Trophoblast cell (in vitro differentiated cells and primary cell): ENCODE measurements at places on chromosomes 3 and 15.

- DNase-seq: no peak
Measured at GRCh38 chr3:73894474-73895213, 269.9 kb upstream of the PDZRN3 start.

- DNase-seq: no peak
Measured at GRCh38 chr3:197810901-197811300, 19.8 kb downstream of the LRCH3 start.

DNA sequence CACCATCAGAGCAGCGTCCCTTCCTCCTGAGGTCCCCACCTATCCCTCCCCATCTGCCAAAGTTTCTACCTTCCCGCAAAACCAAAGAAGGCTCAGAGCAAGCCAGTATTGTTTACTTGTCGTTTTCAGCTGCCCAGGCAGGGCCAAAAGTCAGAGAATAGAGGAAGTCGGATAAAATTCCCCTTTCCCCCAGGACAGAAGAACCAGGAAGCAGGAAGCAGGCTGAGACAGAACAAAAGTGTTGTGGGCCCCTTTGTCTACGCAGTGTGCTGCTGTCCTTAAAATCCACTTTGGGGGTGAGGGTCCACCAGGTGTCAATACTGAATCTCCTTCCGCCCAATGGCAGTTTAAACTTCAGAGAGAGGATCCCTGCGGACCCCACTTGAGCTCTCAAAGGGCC lies 18.5 kb upstream of the RPL32 start:
- DNase-seq: no peak

DNA sequence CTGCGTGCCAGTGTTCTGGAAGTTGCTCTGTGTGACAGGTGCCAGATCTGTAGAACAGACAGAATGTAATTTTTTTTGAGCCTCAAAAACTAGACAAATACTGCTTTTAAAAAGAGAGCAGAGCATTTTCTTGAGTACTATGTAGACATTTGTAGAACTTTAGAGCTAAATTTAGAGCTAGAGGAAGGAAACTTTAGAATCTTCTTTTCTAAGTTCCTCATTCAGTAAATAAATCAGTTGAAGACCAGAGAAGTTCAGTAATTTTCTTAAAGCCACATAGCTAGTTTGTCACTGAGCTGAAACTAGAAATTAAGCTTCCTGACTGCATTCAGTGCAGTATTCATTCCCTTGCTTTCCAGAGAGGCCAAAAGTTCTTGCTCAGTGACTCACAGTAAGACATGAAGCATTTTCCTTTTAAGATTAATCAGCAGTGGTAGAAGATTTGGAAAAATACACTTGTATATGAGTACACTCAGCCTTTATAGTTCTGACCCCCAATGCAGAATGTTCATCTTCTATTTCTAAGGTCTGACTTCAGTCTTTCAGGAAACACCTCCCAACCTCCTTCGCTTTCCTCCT lies 83.6 kb upstream of the TSEN2 start:
- peak; percentile 75 for DNase-seq

DNA sequence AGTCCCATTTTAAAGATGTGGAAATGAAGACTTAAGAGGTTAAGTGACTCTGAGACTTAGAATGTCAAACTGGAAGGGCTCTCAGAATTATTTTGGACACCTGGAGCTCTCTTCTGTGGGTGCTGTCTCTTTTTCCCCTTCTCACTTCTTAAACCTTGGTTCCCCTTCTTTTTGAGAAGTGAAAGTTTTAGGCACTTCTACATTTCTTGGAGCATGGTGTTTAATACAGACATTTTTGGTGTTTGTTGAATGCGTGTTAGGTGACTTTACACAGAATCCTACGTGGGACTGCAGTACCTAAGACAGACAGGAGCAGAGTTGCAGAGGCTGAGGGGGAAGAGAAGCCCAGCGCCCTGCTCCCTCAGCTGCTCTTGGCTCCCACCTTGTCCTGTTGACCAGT lies 133.3 kb downstream of the MDFIC2 start:
- no peak for DNase-seq

GRCh38 chr3:42515391-42515916 lies 13.0 kb downstream of the VIPR1 start:
- no peak for DNase-seq

GRCh38 chr3:8497582-8497981 lies 4.0 kb upstream of the LMCD1 start:
- peak; percentile 73 for DNase-seq

GRCh38 chr3:136678981-136679380 lies 73.2 kb downstream of the STAG1 start:
- no peak for DNase-seq

- DNase-seq: no peak
Measured at GRCh38 chr3:133354721-133355120, 45.1 kb upstream of the BFSP2 start.

DNA sequence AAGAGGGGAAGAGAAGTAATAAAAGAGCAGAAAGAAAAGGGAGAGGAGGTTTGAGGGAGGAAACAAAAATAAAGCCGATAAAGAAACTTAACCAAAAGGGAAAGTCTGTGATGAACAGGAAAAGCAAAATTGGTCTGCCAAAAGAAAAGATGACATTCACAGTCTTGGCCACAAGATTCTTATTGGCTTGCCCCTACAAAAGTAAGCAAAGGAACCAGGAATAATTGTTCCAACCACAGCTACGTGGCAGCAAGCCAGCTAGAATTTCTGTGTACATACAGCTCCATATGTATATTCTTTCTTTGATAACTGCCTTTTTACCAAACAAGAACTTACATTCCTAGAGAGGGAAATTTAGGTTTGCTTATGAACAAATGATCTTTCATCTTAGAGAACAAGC lies 79.6 kb downstream of the MLH1 start:
- no peak for DNase-seq

GRCh38 chr3:139185527-139185926 lies 140.8 kb upstream of the PRR23C start:
- DNase-seq: no peak

DNA sequence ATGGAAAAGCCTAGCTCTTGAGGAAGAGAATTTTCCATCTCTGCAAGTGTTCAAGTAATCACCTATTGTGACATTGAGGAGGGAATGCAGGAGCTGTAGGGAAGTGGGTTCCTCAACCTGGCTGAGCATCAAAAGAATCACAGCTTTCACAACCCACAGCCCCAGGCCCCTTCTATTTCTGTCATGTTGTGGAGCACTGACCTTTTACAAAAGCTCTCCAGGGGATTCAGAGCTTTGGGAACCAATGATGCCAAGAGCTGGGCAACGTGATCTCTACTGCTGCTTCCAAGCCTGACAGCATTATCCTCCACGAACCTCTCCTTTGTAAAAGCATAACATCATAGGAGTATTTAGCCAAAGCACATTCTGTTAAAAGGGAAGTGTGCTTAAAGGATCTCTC lies 231.1 kb downstream of the ADAMTS9 start:
- DNase-seq: peak; percentile 9

- no peak for DNase-seq
Measured at GRCh38 chr3:197881970-197882338, 68.0 kb upstream of the RPL35A start.

- no peak for DNase-seq
Measured at GRCh38 chr3:14899993-14900618, 47.3 kb upstream of the NR2C2 start.

- DNase-seq: no peak
Measured at GRCh38 chr3:9730657-9731205, 804 bp upstream of the BRPF1 start.

DNA sequence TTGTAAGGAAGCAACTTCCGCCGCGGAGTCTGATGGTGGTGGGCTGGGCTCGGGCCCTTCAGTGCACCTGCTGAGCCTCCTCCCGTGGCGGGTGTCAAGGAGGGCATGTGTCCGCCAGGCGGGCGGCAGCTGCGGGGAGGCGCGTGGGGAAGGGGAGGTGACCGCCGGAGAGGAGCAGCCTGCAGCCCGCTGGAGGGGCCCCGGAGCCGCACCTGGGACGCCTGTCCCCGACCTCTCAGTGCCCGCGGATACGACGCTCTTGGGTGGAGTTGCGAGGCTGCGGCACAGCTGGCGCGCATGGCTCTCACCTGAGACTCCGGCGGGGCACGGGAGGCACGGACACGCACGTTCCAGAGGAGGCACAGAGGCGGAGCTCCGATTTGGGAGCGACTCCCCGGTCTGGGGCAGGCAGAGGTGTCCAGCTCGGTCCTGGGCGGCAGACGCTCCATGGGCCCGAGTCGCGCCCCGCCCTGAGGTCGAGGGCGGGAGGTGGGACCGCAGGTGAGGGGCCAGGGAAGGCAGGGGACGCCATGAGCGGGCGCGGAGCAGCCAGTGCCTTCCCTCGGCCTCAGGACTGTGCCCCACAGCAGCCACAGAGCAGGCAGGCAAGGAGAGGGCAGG lies 50.2 kb upstream of the PRR20G start:
- DNase-seq: no peak

- no peak for DNase-seq
Measured at GRCh38 chr15:101063891-101064794, 145.0 kb downstream of the LRRK1 start.

DNA sequence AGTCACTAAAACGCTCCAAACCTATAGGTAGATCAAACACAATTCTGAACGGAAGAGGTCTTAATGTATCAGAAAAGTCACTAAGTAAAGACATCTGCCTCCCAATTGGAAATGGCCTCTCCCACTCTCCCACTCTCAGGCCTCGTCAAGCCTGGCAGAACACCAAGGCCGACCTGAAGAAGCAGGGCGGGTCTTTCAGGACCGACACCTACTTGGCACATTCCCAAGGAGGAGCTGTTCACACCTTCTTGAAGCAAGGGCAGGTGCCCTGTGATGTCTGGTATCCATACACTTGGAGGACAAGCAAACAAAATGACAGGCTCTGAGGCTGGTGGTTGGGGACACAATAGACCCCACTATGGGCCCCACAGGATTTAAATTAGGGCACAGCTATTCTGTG lies 30.0 kb downstream of the XXYLT1 start:
- no peak for DNase-seq

DNA sequence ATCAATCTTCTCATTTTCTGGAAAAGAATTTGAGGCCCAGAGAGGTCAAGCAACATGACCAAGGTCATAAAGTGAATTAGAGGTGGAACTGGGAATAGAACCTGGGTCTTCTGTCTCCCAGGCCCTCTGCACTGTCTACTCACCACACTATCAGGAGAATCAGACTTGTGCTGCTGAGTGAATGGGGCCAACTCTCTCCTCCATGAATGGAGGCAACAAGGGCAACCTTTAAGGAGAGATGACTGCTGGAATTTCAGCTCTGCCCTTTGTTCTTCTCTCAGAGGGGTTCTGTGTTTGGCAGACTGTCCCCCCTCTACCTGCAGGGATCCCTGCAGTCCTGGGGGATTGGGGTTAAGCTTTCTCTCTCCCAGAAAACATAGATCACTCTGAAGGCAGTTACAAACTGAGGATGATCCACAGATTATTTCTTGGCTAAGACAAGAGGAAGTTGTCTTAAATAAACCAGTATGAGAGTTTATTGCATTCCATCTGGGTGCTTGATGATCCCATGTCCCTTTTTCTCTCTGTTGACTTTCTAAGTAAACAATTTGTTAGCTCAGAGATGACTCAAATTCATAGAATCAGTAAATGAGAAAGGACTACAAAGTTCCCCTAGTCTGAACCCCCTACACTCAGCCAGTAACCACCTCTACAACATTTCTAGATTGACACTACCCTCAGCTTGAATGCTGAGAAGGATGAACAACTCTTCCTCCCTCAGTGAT lies 99.0 kb upstream of the LIPC start:
- peak; percentile 14 for DNase-seq

DNA sequence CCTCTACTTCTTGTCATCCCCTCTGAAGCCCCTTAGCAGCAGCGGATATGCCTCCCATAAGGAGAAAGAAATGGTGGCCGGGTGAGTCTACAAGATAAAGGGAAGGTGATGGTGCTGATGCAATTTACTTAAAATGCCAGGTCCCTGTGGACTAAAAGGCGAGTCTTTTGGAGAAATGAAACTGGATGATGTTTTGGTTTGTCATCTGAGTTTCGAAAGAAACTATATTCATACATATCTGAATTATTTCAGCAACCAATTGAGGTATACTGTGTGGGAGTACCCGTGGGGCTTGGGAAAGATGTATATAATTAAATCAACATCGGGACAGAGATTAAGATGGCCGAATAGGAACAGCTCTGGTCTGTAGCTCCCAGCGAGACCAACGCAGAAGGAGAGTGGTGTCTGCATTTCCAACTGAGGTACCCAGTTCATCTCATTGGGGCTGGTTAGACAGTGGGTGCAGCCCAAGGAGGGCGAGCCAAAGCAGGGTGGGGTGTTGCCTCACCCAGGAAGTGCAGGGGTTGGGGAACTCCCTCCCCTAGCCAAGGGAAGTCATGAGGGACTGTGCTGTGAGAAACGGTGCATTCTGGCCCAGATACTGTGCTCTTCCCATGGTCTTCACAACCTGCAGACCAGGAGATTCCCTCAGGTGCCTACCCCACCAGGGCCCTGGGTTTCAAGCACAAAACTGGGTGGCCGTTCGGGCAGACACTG lies 210.6 kb upstream of the CHRM5 start:
- no peak for DNase-seq

DNA sequence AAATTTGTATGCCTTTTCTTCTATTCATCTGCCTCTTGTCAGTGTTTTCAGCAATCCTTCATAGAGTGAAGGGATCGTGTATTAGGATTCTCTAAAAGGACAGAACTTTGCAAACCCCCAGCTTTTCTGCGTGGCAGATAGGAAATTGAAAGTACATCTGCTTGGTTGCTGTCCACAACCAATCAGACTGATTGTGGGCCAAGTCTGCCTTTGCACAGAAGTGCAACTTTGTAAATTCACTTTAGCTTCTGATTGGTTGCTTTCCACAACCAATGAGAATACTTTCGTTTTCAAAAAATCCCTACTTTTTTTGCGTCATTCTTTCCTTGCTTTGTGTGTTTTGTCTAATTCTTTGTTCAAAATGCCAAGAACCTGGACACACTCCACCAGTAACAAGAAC lies 847.4 kb downstream of the FHIT start:
- DNase-seq: no peak

- no peak for DNase-seq
Measured at GRCh38 chr15:39582977-39583595, 2.2 kb downstream of the THBS1 start.

DNA sequence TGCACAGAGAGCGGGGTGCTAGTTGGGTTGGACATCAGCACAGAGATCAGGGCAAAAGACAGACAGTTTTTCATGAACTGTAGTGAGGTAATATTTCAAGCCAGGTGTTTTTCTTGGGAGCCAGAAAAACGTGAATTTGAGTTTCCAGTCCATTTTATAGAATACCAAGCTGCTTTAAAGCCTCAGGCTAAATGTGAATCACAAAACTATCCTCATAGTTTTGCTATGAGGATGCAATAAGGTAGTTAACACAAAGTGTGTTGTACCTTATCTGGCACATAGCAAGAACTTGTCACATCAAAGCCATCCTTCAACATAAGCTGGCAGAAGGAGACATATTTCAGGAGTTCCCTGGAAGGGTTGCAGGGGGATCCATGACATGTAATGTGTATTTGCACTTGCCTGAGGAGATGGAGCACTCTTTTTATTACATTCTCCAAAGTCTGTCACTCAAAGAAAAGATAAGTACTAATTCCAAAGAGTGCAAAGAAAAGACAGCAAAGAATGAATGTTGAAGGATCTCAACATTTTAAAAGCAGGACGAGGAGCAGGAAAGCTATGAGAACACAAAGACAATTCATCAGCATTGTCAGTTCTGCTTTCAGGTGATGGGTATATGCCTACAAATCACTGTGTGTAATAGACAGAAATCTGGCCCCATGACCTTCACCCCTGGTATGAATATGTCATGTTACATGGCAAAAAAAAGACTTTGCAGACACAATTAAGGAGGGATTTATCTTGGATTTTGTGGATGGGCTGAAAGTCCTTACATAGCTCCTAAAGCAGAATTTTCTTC lies 1046.4 kb downstream of the NTRK3 start:
- DNase-seq: peak; percentile 94
